Stimulated activated CD4-positive, alpha-beta T cell treated with anti-CD3 and anti-CD28 coated beads, Interleukin-15, amount 100 ng/mL, for 48 hours (primary cell): ENCODE measurements at places on chromosomes 3 and 15.

DNA sequence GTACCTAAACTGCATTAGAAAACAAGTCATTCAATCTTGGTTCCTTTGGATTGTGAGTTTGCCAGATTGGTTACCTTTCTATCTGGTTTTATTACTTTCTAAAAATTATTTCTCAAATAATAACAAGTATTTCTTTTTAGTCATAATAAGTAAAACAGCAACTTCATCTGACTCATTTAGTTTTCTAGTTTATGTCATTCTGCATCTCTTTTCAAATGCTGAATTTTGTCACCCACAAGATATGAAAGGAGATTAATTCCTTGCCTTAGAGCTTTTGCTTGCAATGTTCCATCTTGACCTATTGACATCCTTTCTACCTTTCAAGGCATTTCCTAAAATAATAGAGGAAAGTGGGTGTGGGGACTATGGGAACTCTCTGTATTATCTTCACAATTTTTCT is 253.6 kb upstream of the PEX5L start:
- DNase-seq = no peak

GRCh38 chr3:14278799-14279625 is 100.4 kb downstream of the LSM3 start:
- no peak for DNase-seq

DNA sequence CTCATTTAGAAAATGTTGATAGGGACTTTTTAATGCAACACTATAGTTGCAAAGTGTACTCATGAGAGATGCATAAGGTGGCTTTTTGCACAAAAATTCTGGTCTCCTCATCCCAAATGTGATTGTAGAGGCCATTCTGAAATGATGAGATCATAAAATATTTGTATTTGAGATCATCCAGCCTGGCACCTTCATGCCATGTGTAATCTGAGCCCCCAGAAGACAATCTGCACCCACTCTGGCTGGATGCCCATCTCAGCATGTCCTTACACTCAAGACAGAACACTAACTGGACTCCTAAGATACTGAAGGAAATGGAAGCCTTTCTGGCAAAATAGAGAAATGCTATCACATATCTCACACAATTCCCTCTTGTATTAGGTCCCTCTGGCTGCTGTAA is 49.2 kb downstream of the SLC7A14 start:
- no peak for DNase-seq

GRCh38 chr3:71018799-71019198 is 564.7 kb downstream of the FOXP1 start:
- no peak for DNase-seq

GRCh38 chr3:135020181-135020580 is 225.1 kb downstream of the EPHB1 start:
- DNase-seq = no peak

GRCh38 chr3:63992516-63993209 is 30.6 kb downstream of the PSMD6 start:
- DNase-seq = no peak

DNA sequence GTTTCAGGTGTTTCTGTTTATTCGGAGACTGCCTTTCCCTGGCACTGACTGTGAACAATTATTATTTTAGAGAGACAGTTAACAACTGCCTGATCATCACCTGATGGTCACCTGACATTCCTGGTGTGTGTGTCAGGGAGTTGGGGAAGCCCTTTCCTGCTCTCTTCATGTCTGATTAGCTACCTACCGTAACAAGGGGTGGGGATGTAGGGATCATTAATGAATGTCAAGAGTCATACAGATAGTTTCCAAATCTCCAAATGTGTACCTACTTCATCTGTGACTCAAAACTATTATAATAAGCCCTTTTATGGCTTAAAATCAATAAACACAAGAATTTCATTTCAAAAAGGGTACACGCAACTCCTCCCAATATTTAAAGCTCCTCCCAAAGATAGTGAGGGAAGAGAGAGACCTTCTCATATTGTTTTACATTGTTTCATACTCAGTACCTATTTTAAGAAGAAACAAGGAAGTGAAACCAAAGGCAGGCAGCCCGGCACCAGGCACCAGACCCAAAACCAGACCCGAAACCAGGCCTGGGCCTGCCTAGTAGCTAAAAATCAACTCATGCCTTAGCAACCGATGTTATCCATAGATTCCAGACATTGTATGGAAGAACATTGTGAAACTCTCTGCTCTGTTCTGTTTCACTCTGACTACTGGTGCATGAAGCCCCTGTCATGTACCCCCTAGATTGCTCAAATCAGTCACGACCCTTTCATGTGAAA is 844.9 kb upstream of the ALCAM start:
- no peak for DNase-seq

DNA sequence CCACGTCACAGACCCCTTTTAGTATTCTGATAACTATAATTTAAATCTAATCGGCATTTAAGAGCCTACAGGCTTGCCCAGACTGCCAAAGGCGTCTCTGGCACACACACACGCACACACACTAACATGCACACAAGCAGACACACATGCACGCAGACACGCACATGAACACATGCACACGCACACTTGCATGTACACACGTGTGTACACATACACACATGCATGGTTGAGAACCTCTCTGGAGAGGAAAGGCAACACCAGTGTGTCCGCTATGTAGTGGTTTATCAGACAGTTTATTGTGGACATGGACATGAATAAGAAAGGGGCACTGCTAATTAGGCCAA is 102.1 kb downstream of the FBLN2 start:
- no peak for DNase-seq

DNA sequence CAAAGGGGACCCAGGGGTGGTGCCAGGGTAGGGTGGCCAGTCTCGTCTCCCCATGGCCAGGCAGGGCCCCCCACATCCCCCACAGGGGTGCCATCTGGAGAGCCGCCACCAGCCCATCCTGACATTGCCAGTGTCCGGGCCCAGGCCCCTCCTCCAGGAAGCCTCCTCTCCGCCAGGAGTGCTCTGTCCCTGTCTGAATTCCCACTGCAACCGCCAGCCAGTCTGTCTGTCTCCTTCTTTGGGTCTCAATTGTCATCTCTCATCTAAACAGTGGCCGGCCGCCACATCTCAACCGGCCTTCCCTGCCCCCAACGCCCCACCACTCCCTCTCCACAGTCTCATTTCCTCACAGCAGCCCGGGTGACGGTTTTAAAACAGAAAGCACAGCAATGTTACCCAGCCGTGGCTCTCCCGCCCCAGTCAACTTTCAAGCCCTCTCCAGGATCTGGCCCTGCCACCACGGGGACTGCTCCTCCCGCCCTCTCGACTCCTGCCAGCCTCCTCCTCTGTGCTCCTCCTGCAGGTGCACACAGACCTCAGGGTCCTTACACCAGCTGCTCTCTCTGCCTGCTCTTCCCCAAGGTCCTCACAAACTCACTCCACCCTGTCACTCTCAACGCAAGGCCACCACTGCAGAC is 57.0 kb downstream of the IQSEC1 start:
- no peak for DNase-seq

GRCh38 chr3:102972350-102972749 is 537.5 kb downstream of the ZPLD1 start:
- no peak for DNase-seq

DNA sequence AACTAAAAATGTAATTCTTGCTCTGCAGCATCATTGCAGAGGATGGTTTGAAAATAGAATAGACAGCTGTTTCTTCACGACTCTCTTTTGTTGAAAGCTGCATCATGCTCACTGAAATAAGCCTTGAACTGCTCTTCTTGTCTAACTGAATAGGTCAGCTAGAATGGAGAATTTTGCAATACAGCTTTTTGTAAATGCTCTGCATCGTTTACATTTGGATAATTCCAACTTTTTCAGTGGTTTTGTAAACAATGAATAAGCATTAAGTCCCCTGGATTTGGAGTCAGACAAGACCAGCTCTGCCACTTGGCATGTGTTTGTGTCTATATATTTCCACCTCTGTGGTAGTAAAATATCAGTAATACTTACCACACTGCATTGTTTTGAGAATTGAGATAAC is 95.2 kb downstream of the PLSCR2 start:
- DNase-seq = no peak

GRCh38 chr3:116155841-116156240 is 289.4 kb downstream of the LSAMP start:
- no peak for DNase-seq

GRCh38 chr3:102741105-102741504 is 306.3 kb downstream of the ZPLD1 start:
- no peak for DNase-seq

- DNase-seq = no peak
Measured at GRCh38 chr3:170864525-170865208, 5.3 kb downstream of the RPL22L1 start.

- no peak for DNase-seq
Measured at GRCh38 chr15:68646696-68647095, 67.9 kb downstream of the CORO2B start.

DNA sequence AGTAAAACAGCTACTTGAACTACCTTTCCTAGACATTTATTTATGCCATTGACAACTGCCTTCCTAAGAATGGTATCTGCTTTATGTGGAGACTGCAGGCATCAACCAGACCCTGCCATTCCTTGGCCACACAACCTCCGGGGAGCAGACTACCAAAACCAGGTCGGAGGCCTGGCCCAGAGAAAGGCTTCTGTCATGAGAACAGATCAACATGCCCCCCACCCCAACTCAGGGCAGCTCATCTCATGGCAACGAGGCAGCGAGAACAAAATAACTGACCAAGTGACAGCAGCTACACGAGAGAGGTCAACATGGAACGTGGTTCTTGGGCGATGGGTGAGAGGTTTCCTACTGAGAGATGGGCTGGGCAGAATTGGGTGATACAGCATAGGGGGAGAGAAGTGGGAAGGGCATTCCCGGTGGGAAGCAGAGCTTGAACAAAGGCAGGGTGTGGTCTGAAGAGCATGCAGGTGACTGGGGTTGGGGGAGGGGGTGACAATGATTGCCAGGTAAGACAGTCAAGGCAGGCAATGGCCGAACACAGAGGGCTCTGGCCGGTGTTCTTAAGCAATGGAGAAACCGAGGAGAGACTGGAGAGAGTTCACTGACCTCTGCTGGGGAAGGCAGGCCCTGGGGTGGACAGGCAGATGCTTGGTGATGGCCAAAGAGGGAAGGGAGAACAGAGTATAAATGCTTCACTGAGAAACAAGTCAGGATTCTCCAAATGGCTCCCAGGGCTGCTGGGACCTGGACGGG is 33.9 kb downstream of the CCDC12 start:
- DNase-seq = no peak

DNA sequence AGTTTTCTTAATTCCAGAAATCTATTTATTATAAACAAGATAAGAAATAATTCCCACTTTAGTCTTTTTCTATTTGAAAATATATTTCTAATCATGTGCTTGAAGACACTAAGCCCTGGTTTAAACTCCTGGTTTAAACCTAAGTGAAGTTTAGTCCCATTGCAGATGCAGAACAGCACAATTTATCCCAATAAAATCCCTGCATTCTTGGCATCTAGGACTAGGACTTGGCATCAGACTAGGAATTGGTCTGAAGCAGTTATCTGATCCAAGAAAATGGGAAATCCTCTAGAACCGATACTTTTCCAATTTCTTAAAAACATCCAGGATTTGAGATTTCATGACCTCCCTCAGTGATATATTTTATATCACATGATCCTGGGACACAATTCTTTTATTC is 168.8 kb upstream of the VEPH1 start:
- DNase-seq = no peak

GRCh38 chr3:44525060-44525459 is 29.9 kb upstream of the ZKSCAN7 start:
- DNase-seq = no peak

GRCh38 chr3:122395582-122395981 is 11.6 kb downstream of the FAM162A start:
- DNase-seq = no peak

DNA sequence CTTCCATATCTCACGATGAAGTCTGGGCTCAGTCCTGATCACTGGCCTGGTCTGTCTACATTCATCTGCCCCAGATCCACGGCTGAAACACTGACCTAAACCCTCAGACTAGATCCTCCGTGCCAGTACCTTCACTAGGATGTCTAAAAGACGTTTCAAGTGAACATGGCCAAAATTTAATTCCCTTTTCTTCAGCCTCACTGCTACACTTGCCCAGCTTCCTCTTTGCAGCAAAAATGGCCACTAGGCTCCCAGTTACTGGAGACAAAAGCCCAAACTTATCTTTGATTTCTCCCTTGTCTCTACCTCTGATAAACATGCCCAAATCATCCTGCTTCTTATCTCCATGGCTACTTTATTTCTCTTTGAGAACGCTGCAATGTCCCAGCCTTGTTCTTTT is 1.7 kb downstream of the RASSF1 start:
- DNase-seq = no peak

DNA sequence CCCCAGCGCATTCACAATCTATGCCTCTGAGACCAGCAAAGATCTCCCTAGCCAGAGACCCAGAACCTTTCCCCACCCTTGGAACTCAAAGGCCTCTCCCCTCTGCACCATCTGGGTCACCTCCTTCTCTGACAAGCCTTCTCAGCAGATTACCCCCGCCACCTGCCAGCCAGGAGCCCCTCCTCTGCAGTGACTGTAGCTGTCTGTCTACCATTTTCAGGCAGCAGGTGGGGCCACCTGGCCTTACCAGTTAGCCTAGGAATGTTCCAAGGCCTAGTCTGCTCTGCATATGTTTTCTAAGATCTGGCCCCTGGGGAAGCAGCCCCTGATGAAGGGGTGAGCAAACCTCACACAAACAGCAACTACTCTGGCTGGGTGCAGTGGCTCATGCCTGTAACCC is 2.4 kb downstream of the MYLK start:
- no peak for DNase-seq

GRCh38 chr3:149243540-149243939 is 21.9 kb upstream of the CP start:
- no peak for DNase-seq

- no peak for DNase-seq
Measured at GRCh38 chr3:48548126-48548525, 8.5 kb downstream of the PFKFB4 start.

DNA sequence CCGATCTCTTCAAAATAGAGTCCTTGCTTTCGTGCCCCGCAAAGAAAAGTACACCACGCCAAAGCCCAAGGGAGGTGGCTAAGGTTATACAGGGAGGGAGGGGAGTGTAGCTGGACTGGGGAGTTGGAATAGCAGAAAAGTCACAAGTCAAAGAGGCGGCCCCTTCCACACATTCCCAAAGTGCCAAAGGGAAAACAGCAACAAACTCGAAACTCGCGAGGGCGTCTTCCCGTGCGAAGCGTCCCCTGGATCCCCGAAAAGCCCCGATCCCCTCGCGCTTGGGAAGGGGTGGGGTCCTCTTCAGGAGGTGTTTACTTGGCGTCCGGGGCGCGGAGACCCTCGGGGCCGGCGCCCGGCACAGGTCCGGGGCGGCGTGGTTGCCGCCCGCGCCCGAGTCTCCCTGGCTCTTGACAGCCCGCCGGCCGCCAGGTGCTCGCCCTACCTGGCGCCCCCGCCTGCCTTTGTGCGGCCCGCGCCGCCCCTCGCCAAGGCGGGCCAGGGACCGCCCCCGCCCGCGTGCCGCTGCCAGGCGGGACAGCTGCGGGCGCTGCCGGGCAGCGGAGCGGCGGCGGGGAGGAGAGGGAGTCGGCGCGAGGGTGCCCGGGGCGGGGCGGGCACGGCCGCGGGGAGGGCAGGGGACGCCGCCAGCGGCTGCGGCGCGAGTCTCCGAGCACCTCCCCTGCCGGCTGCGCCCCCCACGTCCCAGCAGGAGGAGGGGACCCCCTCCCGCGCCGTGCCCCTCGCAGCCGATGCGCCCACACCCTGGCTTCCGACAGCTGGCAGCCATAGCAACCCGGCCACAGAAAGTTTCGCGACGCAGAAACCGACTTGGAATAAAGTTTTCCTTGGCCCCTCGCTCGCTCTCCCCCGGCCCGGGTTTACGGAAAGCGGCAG is 966 bp downstream of the MYO1E start:
- DNase-seq = no peak
